ENCODE measurements at places on chromosomes 6 and 20.

- DNase-seq: no peak
Observed at GRCh38 chr20:36309643-36310042, 3.5 kb downstream of the DLGAP4 start.

DNA sequence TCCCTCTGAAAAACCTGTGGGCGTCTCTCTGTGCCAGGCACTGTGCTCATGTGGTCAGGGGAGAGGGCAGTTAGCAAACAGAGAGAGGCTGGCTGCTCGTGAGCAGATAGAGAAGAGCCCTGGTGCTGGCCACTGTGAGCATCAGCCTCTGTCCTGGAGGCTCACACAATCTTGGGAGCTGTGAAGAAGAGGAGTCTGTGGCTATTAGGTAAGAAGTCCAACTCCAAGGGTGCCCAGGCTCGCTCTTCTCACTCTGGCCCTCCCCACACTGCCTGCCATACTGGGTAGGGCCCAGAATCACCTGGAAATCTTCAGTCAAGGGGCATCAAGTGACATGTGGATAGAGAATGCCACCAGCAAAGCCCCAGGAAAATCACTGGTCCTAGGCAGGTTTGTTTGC lies 14.1 kb downstream of the SCML4 start:
- DNase-seq: no peak

- no peak for DNase-seq
Observed at GRCh38 chr20:46128310-46129151, 10.4 kb downstream of the CD40 start.

- DNase-seq: no peak
Observed at GRCh38 chr6:118554698-118555097, 6.6 kb downstream of the PLN start.

DNA sequence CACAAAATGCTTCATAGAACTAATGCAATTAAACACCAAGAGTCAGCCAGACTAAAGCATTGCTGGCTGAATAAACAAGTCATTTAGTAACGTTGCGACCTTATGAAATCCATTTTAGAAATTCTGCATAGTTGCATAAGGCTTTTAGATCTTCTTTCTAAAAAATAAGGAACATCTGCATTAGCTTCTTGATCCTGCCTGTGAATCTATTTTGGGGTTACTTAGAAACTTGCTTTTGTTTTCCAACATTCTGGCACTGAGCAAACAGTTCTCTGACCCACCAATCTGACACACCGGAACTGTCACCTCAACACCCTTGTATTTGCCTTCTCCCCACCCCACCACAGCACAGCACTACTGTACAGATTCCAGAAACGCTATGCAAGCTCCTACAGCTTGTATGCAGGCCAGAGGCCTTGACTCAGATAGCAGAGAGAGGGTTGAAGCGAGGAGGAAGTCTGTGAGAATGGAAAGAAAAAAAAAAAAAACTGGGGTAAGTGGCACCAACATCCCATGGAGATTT lies 55.0 kb downstream of the KIF13A start:
- DNase-seq: no peak

GRCh38 chr6:15336900-15337560 lies 91.2 kb downstream of the JARID2 start:
- no peak for DNase-seq

DNA sequence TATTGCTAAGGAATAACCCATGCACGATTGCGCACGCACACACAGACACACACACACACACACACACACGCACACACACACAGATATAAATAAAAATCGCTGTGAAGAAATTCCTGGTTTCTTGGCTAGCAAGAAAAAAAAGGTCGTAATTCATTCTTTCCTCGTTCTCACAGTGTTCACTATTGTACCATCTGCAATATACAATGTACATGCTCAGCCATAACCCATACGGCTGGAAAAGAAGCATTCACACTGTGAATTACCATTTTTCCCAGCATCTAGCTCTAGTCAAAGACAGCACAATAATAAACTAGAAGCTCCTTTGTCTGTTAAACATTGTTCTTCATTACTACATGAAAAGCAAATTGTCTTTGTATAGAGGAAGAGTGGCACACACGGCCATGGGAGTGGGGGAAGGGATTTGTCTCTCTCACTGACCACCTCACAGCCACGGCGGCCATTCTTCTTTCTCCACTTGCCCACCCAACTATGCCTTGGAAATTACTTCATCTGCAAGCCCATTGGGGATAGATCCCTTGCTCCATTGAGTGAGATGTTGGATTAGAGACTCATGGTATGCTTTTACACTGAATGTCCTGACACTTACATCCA lies 115.3 kb upstream of the ID4 start:
- DNase-seq: no peak

GRCh38 chr20:8946036-8946940 lies 122.6 kb upstream of the PLCB4 start:
- DNase-seq: no peak

DNA sequence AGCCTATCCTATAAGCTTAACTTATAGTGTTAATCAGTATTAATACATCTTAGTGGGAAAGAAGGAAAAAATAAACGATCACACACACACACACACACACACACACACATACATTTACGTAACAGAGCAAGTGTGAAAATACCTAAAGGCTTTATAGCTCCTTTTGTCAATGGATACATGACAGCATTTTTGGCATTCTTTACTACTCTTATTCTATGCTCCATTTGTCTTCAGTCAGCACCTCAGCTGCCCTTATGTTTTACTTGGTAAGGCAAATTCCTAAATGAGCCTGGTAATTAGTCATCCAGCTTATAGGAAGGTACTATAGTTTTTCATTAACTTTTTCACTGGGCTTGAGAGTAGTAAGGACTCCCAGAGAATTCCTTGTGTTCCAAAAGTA lies 25.1 kb upstream of the SLC17A3 start:
- DNase-seq: no peak

DNA sequence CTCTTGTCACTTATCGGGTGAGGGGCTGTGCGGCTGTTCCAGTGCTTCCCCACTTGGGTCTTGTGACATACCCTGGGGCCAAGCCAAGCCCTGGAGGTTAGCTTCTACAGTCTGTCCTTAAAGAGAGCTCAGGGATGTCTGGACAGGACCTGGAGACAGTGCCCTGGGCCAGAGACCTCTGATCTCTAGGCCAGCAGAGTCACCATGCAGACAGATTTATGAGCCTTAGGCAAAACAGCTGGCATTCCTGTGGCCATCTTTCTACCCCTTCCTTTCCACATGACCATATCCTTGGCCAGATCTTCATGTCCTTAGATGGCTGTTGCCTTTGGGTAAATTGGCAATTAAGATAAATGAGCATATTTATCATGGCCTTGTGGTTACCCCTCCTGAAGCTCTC lies 678.6 kb downstream of the MAFB start:
- DNase-seq: no peak

Data from smooth muscle cell of the brain vasculature (primary cell).